ENCODE measurements at places on chromosomes 5 and 9. TPM values are rescaled to one million over a fixed set of nuclear protein-coding genes. Genes with fewer than 3 reads are reported as not detected.

DNA sequence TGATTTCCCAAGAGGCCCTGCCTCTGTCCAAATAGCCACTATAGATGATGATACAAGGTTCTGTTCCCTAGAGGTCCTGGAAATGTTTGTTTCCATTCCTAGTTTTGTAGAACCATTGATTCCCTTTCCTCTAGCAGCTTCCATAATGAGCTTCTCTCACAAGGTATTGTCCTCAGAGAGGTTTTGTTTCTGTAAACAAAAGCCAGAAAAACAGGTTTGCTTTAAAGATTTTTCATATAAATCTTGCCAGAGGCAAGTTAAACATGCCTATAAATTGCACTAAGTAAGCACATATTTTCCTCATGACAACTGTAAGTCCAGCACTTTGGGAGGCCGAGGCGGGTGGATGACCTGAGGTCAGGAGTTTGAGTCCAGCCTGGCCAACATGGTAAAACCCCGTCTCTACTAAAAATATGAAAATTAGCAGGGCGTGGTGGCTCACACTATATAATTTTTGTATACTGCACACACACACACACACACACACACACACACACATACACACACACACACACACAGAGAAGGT, 1787.7 kb downstream of the EFNA5 start:
- no peaks in the 10 kb centered on the region for H3K27me3 ChIP-seq
- no peak overlapping the region for H3K27ac ChIP-seq
- no peaks in the 10 kb centered on the region for H3K36me3 ChIP-seq
- DNase-seq, result no peak
- H3K4me3 ChIP-seq, result no peak overlapping the region

The PCDHGA4 gene
- 2.3 TPM for total RNA-seq

- DNase-seq, result peak; percentile 80
- H3K27me3 ChIP-seq, result no peaks in the 10 kb centered on the region
- no peaks in the 10 kb centered on the region for H3K36me3 ChIP-seq
These were observed at the start of gene SLC1A1 for GRCh38 chr9:4489919-4490704. Gene SLC1A1 (plus strand): TSS chr9:4490468. CDS start chr9:4490680, 212 bp downstream.

DNA sequence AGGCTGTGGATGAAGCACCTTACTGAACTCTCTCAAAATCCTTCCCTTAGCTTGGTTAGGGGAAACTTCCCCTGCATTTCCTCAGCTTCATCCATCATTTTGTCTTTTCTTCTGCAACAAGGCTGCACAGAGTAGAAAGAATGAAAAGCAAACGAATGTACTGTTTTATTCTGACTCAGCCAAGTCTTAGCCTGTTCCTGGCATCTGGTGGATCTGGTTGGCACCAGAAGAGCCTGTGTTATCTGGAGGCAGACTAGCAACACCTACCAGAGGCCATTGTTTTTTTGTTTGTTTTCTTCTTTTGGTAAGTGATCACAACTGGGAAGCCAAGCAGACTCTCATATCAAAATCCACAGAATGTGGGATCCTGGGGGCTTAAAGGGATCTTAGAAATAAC, 200.7 kb downstream of the FANCC start:
- H3K36me3 ChIP-seq, result peaks cover under 1% of the 10 kb centered on the region
- peaks cover 3% of the 10 kb centered on the region for H3K4me1 ChIP-seq
- H3K4me3 ChIP-seq, result no peak overlapping the region

DNA sequence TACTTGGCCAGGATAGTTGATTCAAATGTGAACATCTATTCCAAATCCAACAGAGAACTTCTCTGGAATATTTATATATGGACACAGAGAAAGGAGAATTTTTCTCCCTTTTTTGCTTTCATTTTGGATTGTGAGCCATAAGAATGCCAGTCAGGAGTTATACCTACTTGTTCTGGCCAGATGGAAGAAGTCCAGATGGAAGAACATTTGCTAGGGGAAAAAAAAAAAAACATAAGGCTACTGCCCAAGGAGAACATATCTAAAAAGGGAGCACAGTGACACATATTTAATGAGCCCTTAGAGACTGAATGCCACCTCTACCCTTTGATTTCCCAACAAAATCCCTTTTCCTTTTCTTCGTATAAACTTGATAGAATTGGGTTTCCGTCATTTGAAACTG, 61.7 kb upstream of the PPP2R2B start:
- H3K36me3 ChIP-seq, result no peaks in the 10 kb centered on the region
- H3K27me3 ChIP-seq, result no peaks in the 10 kb centered on the region
- no peak for DNase-seq
- no peak overlapping the region for H3K4me3 ChIP-seq
- H3K27ac ChIP-seq, result no peak overlapping the region

DNA sequence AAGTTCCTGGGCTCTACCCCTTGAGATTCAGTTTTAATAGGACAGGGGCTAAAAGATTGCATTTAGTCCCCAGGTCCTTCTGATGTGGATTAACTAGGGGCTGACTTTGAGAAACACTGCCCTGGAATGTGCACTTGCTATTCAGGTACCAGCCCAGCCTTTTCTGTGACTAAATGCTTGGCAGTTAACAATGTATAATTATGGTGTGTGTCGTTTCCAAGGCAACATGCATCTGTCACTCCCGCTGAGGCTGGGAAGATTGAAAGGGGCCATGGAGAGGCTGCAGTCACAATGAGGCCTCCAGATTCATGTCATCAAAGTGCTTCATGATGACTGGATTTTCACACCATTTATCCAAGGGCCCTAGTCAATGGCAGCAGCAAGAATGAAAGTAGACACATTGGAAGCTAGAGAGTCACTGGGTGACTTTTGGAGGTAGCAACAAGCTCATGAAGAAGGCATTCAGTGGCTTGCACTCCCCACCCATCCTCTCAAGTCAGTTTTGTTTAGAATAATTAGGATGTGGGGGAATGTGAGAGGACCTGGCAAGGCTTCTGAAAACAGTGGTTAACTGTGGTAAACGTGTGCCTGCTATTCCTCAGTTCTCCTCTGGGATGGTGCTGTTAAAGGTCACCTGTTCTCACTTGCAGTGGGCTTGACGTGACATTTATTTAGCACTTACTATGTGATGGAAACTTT, 28.3 kb downstream of the RAI14 start:
- H3K4me1 ChIP-seq, result peaks cover 15% of the 10 kb centered on the region
- H3K27me3 ChIP-seq, result no peaks in the 10 kb centered on the region
- H3K4me3 ChIP-seq, result no peak overlapping the region
- peaks cover 27% of the 10 kb centered on the region for H3K36me3 ChIP-seq
- DNase-seq, result no peak
- peak overlapping the region; percentile 76 for H3K27ac ChIP-seq

The TAS2R1 gene
- not detected for total RNA-seq

The SELENOP gene
- total RNA-seq, result 8.5 TPM

The PCDHGB4 gene
- 3.8 TPM for total RNA-seq

The GGTA1 gene
- not detected for total RNA-seq

GRCh38 chr9:22005702-22006606, 3.2 kb downstream of the CDKN2B start:
- H3K4me1 ChIP-seq, result no peaks in the 10 kb centered on the region
- no peaks in the 10 kb centered on the region for H3K36me3 ChIP-seq
- peak; percentile 48 for DNase-seq
- peaks cover 30% of the 10 kb centered on the region for H3K27me3 ChIP-seq
- no peak overlapping the region for H3K27ac ChIP-seq
- H3K4me3 ChIP-seq, result peak overlapping the region; percentile 80

- no peak overlapping the region for H3K27ac ChIP-seq
- DNase-seq, result no peak
- H3K4me3 ChIP-seq, result no peak overlapping the region
- H3K4me1 ChIP-seq, result no peaks in the 10 kb centered on the region
- H3K27me3 ChIP-seq, result no peaks in the 10 kb centered on the region
- peaks cover 5% of the 10 kb centered on the region for H3K36me3 ChIP-seq
These were observed 186.1 kb downstream of the HSD17B3 start for GRCh38 chr9:96115836-96116235.

- DNase-seq, result no peak
- no peak overlapping the region for H3K4me3 ChIP-seq
- no peak overlapping the region for H3K27ac ChIP-seq
- no peaks in the 10 kb centered on the region for H3K4me1 ChIP-seq
- H3K27me3 ChIP-seq, result no peaks in the 10 kb centered on the region
These were observed 3.1 kb upstream of the DOCK8 start for GRCh38 chr9:211557-211956.

DNA sequence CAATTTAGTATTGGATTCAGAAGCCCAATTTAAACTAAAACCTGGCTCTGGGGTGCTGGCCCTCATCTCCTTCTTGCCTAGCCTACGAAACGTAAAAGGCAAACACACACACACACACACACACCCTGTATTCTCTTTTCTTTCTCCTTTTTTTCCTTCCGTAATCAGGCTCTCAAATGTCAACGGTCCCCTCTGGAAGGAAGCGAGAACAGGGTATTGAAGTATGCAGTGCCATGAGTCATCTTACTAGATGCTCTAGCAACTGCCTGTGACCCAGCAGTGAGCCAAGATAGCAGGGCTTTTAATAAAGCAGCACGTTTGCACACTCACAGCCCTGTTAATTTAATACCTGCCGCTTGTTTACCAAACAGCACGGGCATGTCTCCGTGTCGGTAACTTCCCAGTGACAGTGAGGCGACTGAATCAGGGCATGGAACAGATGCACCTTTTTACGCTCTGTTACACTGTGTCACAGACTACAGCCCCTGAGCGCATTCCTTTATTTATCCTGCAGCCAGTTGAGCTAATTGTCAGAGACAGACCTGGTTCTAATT, 243.8 kb downstream of the BNC2 start:
- DNase-seq, result peak; percentile 37
- H3K4me1 ChIP-seq, result peaks cover 7% of the 10 kb centered on the region
- H3K27ac ChIP-seq, result no peak overlapping the region
- no peak overlapping the region for H3K4me3 ChIP-seq

DNA sequence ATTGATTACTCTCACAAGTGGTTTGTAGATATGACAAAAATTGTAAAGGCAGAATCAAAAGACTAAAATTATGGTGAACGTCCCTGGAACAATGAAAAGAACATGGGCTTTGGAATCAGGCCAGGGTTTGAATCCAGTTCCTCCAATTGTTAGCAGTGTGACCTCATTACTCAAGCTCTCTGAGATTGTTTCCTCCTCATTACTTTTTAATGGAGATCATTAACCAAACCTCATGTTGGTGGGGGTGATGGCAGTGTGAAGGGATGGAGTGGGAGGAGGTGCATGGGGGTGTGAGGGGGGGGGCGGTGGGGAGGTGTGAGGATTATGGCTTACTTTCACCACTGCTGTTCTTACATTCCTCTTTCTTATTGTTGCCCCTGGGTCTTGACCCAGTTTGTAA, 44.1 kb upstream of the FOXE1 start:
- no peak overlapping the region for H3K4me3 ChIP-seq
- H3K4me1 ChIP-seq, result peaks cover 2% of the 10 kb centered on the region
- no peak overlapping the region for H3K27ac ChIP-seq
- no peaks in the 10 kb centered on the region for H3K36me3 ChIP-seq

GRCh38 chr9:133050781-133051180, 11.0 kb upstream of the CEL start:
- no peaks in the 10 kb centered on the region for H3K4me1 ChIP-seq
- no peak overlapping the region for H3K4me3 ChIP-seq
- peaks cover 71% of the 10 kb centered on the region for H3K36me3 ChIP-seq
- no peaks in the 10 kb centered on the region for H3K27me3 ChIP-seq
- no peak for DNase-seq

The SMIM33 gene
- not detected for total RNA-seq

DNA sequence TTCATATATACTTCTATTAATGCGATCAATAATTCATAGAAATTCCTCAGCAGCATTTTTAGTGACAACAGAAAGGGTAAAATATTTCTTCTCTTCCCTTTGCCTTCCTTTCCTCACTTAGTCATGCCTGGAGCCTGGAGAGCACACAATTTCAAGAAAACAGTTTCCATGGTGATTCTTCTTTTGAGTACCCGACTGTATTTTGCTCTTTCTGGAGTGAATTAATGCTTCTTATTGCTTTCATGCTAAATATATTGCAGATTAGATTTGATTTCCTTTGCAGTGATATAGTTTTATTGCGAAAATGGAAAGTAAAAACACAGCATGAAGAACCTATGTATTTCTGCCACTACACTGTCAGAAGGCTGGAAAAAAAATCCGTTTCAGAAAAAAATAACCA, 153.5 kb downstream of the PPP2R2B start:
- H3K27ac ChIP-seq, result no peak overlapping the region
- no peaks in the 10 kb centered on the region for H3K27me3 ChIP-seq
- DNase-seq, result no peak
- no peak overlapping the region for H3K4me3 ChIP-seq
- H3K36me3 ChIP-seq, result peaks cover 19% of the 10 kb centered on the region

The DRD1 gene
- total RNA-seq, result not detected

DNA sequence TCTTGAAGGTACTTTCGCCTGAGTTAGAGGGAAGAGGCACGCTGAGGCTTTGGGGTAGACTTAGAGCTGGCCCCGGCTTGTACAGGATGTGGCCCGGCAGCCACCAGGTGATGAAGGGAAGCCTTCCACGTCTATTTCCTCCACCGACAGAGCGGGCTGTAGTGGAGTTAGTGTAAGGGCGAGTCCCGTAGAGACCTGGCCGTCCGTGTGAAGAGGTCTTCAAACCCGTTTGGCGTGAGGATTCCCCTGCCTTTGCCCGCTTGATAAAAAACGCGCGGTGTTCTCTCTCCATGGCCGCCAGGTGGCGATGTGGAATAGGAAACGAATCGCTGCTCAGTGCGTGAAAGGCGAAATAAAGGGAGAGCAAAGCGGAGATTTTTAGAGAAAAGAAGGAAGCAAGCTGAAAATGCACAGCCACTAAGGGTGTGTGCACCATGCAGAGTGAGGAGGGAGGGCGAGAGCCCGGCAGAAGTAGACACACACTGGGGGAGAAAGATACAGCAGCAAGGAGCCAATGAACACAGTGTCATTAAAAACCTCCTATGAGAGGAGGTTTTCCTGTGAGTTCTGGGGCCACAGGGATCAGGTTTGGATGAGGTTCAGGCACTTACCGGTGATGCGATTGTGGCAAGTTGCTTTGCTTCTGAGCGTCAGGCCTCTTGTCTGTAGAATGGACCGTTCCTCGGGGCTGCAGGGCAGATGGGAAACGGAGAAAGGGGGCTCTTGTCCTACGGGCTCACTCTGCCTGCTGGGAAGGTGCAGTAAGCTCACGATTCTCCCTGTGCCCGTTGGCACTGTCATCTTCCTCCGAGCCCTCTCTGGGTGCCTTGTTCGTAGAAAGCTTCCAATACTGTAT, 34.2 kb downstream of the STC2 start:
- no peaks in the 10 kb centered on the region for H3K4me1 ChIP-seq
- no peaks in the 10 kb centered on the region for H3K27me3 ChIP-seq
- H3K4me3 ChIP-seq, result peak overlapping the region; percentile 57

The PCDHGA11 gene
- 2.7 TPM for total RNA-seq

GRCh38 chr5:97636766-97637165, 453.7 kb upstream of the RIOK2 start:
- no peaks in the 10 kb centered on the region for H3K36me3 ChIP-seq
- no peak overlapping the region for H3K4me3 ChIP-seq
- no peaks in the 10 kb centered on the region for H3K4me1 ChIP-seq

DNA sequence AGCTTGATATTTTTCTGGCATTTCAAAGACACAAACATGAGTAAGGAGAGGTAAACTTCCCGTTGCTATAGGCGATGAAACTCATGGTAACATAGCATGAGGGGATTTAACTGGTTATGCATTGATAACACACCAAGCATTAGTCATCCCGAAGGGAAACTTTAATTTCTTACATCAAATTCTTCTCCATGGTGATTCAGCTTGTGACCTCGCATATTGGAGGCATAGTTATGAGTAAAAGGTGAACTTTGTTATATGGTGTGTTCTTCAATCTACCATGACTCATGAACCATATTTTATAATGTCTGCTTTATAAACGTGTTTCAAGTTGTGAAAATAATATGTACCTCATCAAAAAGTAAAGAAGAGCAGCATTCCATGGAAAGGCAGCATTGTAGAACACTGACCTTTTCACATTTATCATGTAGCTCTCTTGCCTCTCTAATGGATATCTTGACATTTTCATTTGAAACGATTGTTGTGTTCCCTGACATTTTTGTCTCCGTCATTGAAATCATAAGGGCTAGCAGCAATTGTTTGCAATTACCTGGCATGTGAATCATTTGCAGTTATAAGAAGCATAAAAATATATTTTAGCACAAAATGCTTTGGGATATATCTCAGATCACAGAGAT, 491.8 kb downstream of the ANXA1 start:
- no peak for DNase-seq
- no peak overlapping the region for H3K27ac ChIP-seq
- H3K36me3 ChIP-seq, result no peaks in the 10 kb centered on the region
- H3K27me3 ChIP-seq, result no peaks in the 10 kb centered on the region

Measured in H9 (cell line).